G401 (cell line): ENCODE measurements at places on chromosomes 2 and 18. TPM values are rescaled to one million over a fixed set of nuclear protein-coding genes. Genes with fewer than 3 reads are reported as not detected.
A peak's percentile ranks its signal among the peaks of the same experiment; 100 is the strongest.

DNA sequence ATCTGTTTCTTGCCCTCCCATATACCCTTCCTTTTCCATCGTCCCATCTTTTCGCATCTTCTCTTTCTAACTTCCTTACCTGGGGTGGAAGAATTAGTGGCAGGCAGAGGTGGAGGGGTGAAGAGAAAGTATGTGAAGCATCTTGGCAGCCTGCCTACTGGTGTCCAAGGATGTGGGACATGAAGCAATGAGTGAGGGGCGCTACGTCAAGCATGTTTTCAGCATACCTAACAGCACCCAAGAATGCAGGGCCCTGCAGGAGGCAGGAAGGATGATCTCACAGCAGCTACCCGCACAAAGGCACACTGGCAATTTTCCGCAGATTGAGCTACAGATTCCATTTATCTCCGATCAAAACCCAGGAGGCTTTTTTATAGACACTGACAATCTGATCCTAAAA is 42.2 kb downstream of the METTL4 start:
- DNase-seq: no peak

DNA sequence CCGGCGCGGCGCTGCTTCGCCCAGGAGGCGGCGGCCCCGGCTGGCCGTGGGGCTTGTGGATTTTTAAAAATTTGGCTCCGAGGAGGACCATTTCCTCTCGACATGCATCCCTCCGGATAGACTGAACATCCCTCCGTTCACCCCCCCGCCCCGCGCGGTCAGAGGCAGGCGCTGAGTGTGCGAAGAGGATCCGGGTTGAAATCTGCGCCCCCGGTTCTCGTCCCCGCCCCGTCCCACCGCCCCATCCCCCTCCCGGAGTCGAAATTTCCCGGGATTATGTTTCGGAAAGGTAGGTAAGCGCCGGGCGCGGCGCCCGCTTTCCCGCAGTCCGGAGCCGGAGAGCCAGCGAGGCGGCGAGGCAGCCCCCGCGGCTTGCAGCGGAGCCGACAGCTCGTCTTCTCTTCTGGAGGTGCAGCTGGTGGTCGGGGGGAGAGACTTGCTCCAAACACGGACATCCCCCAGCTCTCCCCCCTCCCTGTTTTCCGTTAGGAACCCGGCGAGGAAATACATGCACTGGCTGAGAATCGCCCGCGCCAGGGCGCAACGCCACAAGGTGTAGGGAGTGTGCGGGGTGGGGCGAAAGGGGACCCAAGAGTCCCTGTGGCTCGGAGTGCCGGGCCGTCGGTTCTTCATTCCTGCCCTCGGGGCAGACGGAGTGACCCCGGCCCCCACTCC is at the start of gene PRKCE:
Gene PRKCE, plus strand, starts transcription at position 261 of the 675 bp plus-strand sequence.
- peak; percentile 50 for DNase-seq

- no peak for DNase-seq
These were observed 270.1 kb downstream of the EIPR1 start for GRCh38 chr2:3107567-3107966.

- DNase-seq: no peak
These were observed 6.4 kb upstream of the STPG4 start for GRCh38 chr2:47161475-47161874.

DNA sequence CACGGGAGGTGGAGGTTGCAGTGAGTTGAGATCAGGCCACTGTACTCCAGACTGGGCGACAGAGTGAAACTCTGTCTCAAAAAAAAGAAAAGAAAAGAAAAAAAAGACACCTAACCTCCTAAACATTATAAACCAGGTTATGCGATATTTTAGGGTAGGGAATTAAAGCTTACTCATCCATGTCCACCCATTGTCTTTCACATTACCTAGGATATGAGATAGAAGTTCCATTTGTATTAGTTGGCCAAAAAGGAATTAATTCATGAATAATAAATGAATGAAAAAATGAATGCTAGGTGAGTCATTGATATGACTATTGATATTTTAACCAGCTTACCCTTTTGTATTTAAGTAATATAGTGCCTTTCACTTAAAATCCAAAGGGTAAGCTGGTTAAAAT is 132.9 kb downstream of the FAM161A start:
- DNase-seq: no peak

GRCh38 chr2:3033315-3033714 is 344.3 kb downstream of the EIPR1 start:
- DNase-seq: no peak

- no peak for DNase-seq
These were observed 32.8 kb upstream of the SIGLEC15 start for GRCh38 chr18:45792506-45793263.

- no peak for DNase-seq
These were observed 199.2 kb downstream of the RAD51AP2 start for GRCh38 chr2:17319090-17319489.

DNA sequence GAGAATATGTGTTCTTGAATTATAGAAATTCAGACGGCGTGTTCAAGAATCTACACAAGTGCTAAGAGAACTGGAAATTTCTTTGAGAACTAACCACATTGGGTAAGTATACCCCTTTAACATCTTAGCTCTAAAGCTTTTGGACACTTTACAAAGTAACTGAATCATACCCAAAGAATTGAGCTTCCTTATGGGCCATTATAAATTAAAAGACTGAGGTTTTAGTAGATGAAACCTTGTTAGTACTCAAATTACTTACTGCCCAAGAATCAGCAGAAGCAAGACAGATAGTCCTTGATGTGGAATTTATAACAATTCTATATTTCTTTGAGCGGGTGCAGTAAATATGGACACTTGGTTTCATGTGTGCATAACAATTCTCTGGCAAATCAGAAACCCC is 168.3 kb downstream of the PRPF40A start:
- no peak for DNase-seq

DNA sequence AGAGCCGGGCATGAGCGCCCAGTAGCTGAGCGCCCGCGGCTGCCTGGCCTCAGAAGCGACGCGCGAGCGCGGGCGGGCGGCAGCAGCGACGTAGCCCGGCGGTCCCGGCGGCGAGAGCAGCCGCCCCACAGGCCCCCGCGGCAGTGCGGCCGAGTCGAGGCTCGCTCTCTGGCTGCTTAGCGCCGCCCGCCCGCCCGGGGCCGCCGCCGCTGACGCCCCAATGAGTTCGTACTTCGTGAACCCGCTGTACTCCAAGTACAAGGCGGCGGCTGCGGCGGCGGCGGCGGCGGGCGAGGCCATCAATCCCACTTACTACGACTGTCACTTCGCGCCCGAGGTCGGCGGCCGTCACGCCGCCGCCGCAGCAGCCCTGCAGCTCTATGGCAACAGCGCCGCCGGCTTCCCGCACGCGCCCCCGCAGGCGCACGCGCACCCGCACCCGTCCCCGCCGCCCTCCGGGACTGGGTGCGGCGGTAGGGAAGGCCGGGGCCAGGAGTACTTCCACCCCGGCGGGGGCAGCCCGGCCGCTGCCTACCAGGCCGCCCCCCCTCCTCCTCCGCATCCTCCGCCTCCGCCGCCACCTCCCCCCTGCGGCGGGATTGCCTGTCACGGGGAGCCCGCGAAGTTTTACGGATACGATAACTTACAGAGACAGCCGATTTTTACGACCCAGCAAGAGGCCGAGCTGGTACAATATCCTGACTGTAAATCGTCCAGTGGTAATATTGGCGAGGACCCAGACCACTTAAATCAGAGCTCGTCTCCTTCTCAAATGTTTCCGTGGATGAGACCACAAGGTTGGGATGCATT is 847 bp downstream of the HOXD8 start:
- no peak for DNase-seq

GRCh38 chr2:210399440-210400041 is 77.0 kb downstream of the LANCL1 start:
- peak; percentile 42 for DNase-seq

GRCh38 chr2:43605079-43605655 is 9.3 kb upstream of the THADA start:
- DNase-seq: peak; percentile 37

- no peak for DNase-seq
These were observed 74.3 kb upstream of the ADAM23 start for GRCh38 chr2:206368933-206369569.

DNA sequence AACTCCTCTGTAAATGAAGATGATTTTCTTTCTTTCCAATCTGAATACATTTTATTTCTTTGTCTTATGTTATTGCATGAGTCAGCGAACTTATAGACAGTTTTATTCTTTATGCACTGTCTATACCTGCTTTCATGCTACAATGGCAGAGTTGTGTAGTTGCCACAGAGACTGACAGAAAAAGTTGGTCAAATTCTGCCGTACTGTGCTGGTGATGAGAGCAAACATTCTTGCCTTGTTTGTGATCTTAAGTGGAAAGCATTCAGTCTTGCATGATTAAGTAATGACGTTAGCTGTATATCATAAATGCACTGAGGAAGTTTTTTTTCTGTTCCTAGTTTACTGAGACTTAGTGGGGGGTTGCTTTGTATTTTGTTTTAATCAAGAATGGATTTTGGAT is 32.9 kb downstream of the ZC3H15 start:
- DNase-seq: no peak

GRCh38 chr2:171703574-171704347 is 16.5 kb downstream of the DYNC1I2 start:
- DNase-seq: peak; percentile 38

DNA sequence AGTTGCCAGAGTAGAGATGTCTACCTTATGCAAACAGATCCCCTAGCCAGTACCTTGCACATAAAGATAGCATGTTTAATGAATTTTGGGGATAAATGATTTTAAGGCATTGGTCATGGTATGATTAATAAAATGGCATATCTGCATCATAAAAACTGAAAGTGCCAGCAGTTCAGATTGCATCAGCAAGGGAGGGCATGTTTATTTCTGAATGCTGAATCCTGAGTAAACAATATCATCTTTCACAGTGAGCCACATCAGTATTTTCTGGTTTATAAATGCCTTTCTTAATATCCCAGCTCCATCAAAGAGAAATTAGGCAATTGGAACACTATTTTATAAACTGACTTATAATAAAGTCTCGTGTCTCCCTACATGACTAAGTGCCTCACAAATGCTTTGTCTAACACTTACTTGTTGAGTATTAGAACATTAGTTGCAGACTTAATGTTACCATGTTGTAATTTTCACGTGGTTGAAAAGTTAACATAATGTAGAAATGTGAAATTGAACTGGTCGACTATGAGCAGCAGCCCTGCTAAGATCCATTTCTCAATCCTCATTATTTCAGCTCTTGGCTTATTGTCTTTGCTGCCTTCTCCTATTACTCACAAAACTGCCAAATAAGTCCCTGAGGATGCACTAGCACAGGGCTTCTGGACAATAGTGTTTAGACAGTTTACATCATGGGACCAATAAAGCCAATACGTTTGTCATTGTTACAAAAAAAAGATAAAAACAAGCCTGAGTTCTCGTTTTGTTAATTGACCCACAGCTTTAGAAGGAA is 48.0 kb downstream of the LANCL1 start:
- DNase-seq: no peak

DNA sequence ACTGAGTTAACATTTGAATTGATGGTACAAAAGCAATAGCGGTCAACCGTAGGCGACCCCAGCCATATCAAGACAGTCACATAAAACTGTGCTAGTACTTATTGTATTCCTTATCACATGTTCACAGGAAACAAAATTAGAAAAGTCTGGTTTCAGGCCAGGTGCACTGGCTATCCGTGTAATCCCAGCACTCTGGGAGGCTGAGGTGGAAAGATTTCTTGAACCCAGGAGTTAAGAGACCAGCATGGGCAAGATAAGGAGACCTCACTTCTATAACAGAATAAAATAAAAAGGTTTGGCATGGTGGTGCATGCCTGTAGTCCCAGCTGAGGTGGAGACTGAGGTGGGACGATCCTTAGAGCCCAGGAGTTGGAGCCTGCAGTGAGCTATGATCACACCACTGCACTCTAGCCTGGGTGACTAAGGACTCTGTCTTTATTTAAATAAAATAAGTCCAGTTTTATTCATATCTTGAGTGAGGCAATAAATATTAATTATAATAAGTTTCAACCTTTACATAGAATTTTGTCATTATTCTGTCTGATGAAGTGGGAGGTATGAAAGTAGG is 84.1 kb upstream of the RGPD4 start:
- no peak for DNase-seq

DNA sequence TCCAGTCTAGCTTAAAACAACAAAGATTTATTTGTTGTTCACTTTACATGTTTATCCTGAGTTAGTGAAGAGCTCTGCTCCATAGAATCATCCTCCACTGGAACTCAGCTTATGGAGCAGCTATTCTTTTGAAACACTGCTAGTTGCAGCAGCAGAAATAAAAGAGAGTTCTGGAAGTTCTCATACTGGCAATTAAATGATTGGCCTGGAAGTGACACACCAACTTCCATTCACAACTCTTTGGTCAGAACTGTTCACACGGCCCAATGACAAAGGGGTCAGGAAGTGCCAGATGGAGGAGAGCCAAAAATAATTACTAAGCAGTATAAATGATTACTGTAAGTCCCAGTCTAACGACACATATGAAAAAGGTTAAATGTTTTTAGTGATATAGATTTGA is 39.1 kb downstream of the FBXO11 start:
- peak; percentile 50 for DNase-seq

DNA sequence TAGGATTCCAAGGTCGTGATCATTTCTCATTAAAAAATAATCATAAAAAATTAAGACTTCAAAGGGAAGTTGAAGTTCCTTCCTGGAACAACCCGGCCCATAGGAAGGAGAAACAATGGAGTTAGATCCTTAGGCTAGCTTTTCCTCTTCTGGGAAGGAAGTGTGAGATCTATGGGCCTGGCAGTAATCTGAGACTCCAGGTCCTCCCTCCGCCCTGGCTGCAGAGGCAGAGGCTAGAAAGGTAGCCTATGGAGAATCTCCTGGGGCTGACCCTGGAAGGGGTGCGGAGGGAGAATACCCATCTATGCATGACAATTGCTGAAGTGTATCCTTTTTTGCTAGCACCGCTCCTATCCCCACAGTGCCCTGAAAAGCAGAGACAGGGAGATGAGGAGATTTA is 37.9 kb downstream of the TRIB2 start:
- no peak for DNase-seq

DNA sequence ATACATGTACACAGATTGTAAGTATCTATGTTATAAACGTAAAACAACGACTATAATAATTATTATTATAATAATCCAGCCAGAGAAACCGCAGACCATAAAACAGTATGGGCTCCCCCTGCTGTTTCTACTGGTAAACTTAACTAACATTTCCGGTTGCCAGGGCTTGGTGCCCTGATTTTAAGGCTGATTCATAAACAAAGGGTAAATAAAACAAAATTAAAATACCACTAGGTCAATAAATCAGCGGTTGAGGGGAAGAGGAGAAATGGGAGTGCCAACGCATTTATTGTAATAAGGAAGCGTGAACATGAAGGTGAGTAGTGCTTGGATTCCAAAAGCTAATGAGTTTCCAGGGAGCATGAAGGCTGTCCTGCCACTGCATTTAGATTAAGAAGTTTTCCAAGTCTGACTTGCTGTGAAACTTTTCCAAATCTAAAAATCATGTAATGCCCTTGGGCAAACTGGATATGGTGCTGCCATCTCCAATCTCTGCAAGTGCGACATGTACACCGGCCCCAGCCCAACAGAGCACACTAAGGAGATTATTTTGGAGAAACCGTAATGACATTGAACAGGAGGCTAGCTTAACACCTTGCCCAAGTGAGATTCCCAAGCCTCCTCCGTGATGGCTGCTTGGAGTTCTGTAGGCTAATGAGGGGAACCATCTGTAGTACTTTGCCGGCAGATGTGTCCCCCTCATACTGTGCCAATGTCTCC is 50.7 kb upstream of the HNRNPA3 start:
- DNase-seq: peak; percentile 69

Gene CREG2
- not detected in 2 replicates for total RNA-seq

Gene SCTR
- not detected in 2 replicates for total RNA-seq

Gene VWC2L
- not detected in 2 replicates for total RNA-seq

Gene COL4A4
- 2.3 TPM in 1 of 2 replicates, not detected in the other for total RNA-seq

Gene PCARE
- not detected in 2 replicates for total RNA-seq

Gene TNFRSF11A
- 0.24 and 0.25 TPM in 2 replicates for total RNA-seq

Gene WDR35
- 16.7 and 22.8 TPM in 2 replicates for total RNA-seq

Gene POTEJ
- total RNA-seq: not detected in 2 replicates

Gene HOXD13
- 0.43 TPM in 1 of 2 replicates, not detected in the other for total RNA-seq

Gene TMEM200C
- total RNA-seq: not detected in 2 replicates

Gene CD8B2
- total RNA-seq: not detected in 2 replicates
